Epithelial cell of esophagus (primary cell): ENCODE measurements at places on chromosomes 11 and 22.

- no peak for DNase-seq
Observed at GRCh38 chr22:44497218-44497904, 672 bp downstream of the RTL6 start.

GRCh38 chr11:8206251-8207079, 37.6 kb upstream of the RIC3 start:
- DNase-seq, result no peak

DNA sequence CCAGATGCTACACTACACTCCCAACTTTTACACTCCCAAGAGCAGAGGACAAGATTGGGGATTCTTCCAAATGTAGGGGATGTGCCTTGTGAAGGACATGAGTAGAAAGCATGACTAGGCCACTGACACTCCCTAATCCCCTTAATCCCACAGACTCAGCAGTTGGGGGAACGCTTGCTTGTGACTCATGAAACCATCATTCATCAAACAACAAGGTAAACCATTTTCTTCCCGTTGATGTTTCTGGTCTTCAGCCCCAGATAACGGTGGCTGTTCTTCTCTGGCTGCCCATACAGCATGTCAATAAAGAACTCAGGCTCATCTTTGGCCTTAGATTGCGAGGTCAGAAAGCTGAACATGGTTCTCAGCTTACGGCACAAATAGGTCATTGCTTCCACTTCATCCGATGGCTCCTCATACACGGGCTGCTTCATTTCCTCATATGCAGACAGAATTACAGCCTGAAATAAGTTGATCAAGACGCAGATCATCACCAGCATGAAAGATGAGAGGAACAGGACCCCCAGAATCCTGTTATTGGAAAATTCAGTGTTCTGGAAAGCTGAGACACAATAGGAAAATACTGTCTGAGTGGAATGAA, 6.4 kb upstream of the CDPF1 start:
- peak; percentile 64 for DNase-seq

- DNase-seq, result no peak
Observed at GRCh38 chr11:100759106-100759505, 72.0 kb downstream of the ARHGAP42 start.

- DNase-seq, result no peak
Observed at GRCh38 chr11:60867871-60868681, 734 bp downstream of the ZP1 start.

GRCh38 chr22:20439556-20439927, 1.9 kb upstream of the SCARF2 start:
- no peak for DNase-seq
